ENCODE measurements at places on chromosomes 3 and 15. TPM values are rescaled to one million over a fixed set of nuclear protein-coding genes. Genes with fewer than 3 reads are reported as not detected.

PIGZ gene
- total RNA-seq = 5.9 TPM

- no peak for DNase-seq
Observed at GRCh38 chr3:24415824-24416223, 78.8 kb downstream of the THRB start.

- no peak for DNase-seq
Observed at GRCh38 chr15:64681424-64682024, 93.9 kb downstream of the RBPMS2 start.

- peak; percentile 81 for DNase-seq
Observed at GRCh38 chr15:63048776-63049665, 6.5 kb downstream of the TPM1 start.

DNA sequence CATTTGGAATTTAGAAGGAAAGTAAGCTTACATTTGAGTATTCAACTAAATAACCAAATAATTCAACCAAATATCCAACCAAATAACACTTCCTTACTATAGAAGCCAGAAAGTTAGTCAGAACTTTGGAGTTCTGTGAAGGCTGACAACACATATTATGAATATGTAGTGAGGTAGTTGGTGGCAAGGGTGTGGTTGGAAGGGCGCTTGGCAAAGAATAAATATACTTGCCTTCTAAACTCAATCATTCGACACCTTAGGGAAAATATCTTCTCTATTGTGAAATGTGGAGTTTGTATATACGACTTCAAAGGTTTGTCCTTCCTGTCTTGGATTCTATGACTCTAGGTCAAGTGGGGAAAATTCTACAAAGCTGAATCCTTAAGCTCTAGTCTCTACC, 111.7 kb upstream of the OSTN start:
- DNase-seq = no peak

SPINK8 gene
- not detected for total RNA-seq

DNA sequence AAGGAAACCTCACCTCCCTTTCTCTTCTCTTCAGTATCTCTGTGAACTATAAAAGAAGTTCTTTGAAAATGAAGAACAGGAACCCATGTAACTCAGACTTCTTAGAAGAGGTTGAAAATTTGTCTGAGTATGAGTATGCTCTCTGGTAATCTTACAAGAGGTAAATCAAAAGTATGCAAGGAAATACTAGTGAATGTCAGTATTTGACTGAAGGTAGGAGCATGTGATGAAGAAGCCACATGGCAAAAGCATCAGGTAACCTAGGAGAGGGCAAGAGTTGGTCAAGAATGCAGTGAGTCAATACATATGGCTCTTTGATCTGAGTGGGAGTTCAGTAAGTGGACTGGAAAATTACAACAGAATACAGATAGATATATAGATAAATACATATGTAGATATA, 133.0 kb upstream of the NECTIN3 start:
- no peak for DNase-seq

DNA sequence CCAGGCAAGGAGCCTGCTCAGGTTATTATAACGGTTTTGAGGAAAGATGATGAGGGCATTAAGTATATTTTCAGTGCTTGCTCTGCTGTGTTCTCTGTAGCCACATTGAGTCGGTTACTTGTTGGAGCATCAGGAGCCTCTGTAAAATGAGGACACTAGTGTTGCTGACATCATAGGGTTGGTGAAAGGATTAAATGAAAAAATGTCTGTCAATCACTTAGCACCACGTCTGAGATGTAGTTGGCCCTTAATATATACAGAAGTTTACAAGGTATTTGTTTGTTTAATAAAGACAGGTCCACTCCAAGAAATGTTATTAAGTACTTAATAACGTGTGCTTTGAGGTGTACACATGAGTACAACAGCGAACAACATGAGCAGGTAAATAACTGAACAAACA, 735 bp upstream of the SLC25A26 start:
- DNase-seq = no peak

DNA sequence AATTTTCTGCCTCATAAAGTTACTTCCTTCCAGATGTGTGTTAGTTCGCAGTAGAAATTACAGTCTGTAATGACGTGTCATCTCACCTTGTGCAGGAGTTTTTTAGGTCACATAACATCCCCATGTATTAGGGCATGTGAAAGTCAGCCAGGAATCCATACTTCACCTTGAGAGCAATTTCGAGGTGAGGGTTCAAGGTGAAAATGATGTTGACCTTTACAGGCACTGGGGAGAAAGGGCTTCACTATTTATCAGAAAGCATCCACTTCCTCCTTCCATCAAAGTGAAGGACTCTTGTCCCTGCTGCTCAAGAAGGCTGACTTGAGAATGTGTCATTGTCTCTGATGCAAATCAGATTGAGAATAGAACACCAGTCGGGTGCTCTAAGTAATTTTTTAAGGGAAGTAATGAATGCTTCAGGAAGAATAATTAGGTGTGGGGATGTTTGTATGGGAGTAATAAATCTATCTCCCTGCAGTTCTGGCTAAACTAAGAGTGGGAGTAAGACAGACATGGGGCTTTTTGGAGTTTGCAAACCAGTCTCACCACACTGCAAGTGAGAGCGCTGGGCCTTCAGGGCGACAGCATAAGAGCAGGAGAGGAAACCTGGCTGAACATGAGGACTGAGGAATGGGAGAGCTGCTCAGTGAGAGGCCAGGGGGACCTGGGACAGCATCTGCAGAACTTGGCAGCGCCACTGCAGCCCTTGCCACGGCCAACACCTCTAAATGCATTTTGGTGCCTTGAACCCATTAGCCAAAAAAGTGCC, 85.9 kb upstream of the IL12A start:
- DNase-seq = no peak

EBLN2 gene
- total RNA-seq = 1.9 TPM

DNA sequence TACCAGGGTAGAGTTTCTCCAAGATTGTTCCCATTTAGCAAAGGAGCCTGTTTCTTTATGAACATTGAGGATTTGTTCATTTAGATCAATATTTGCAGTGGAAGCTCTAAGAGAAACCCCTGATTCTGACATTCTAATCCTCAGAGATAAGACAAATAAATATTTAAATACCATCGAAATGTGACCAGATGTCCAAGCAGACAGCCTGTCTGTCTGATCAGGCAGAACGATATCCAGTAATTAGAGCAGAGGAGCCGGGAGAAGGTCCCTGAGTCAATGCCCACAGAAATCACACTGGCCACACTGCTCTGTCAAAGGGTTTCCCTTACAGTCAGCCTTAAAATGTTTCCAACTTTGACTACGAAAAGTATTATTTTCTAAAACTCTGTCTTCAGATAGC, 15.7 kb upstream of the ARPIN start:
- no peak for DNase-seq

DNA sequence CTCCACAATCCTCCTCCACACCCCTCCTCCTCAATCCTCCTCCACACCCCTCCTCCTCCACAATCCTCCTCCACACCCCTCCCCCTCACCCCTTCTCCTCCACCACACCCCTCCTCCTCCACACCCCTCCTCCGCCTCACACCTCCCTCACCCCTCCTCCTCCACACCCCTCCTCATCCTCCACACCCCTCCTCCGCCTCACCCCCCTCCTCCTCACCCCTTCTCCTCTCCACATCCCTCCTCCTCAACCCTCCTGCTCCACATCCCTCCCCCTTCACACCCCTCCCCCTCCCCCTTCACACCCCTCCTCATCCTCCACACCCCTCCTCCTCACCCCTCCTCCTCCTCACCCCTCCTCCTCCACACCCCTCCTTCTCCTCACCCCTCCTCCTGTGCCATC, 69.8 kb upstream of the BLM start:
- DNase-seq = no peak

GTF2A2 gene
- 105 TPM for total RNA-seq

DNA sequence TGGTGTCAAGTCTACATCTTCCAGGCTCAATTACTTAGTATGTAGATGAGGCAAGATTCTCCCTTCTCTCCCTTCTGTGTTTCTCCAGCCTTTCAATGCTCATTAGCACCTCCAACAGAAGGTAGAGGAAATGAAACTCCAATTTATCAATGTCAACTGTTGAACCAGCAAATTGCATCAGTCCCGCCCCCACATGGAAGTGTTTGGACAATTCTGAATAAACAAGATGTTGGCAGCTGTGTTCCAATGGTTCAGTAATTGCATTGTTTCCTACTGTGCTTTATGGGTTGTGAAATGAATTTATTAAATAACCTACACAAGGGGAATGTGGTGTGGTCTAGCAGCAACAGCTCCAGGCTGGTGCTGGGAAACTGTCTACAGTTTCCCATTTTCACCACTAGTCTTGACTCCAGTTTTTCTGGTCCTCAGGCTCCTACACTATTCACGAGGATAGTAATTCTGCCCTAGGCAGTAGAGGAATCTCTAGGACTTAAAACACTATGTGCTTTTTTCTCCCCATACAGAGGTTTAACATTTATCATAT, 91.9 kb downstream of the MB21D2 start:
- DNase-seq = no peak

- no peak for DNase-seq
Observed at GRCh38 chr15:79978260-79978654, 7.3 kb upstream of the BCL2A1 start.

- no peak for DNase-seq
Observed at GRCh38 chr3:152269831-152270734, 1.4 kb downstream of the MBNL1 start.

GRCh38 chr3:122558605-122559004, 5.5 kb downstream of the PARP9 start:
- no peak for DNase-seq

CD200R1 gene
- 0.51 TPM for total RNA-seq

DNA sequence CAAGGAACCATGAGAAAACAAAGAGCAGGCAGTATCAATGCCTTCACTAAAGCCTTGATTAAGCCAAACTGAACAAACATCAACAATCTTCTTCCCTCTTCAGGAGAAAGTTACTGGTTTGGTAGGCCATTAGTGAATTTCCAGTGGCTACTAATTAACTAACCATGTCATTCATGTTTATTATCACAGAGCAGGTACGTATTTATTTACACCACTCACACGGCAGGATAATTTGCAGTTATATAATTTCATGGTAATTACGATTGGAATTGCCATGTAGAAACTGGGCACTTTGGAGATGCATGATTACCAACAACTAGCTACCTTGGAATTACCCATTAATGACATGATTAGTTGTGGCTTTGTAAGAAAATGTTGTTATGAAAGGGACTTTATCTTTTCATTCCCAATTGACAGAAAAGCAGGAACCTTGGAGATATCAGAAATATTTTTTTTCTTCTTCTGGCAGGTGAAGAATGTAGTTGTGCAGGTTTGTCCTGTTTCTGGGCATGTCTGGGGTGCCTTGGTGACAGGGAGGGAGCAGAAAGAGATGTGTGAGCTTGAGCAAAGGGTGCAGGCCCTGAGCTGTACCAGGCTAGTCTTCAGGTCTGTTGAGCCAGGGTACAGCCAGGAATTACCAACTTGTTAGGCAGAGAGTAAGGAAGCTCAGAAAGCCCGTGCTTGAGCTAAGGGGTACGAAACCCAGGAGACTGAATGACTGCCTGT, 310.7 kb downstream of the RORA start:
- no peak for DNase-seq

DNA sequence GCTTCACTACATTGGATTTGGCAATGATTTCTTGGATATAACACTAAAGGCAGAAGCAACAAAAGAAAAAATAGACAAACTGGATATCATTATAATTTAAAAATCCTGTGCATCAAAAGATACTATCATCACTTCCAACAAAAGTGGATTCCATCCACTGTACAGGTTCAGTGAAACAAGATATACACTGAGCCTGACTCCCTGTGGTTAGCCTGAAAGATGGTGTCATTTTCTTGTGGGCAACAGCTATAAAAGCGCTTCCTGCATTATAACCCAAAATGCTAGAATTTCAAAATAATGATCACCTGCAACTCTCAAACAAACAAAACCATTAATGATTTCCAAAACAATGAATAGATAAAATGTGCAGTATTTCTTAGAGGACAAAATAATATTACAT, 39.6 kb upstream of the TBC1D23 start:
- no peak for DNase-seq

- DNase-seq = no peak
Observed at GRCh38 chr15:32736701-32737061, 18.9 kb downstream of the GREM1 start.

SLC6A6 gene
- total RNA-seq = 129 TPM

DNA sequence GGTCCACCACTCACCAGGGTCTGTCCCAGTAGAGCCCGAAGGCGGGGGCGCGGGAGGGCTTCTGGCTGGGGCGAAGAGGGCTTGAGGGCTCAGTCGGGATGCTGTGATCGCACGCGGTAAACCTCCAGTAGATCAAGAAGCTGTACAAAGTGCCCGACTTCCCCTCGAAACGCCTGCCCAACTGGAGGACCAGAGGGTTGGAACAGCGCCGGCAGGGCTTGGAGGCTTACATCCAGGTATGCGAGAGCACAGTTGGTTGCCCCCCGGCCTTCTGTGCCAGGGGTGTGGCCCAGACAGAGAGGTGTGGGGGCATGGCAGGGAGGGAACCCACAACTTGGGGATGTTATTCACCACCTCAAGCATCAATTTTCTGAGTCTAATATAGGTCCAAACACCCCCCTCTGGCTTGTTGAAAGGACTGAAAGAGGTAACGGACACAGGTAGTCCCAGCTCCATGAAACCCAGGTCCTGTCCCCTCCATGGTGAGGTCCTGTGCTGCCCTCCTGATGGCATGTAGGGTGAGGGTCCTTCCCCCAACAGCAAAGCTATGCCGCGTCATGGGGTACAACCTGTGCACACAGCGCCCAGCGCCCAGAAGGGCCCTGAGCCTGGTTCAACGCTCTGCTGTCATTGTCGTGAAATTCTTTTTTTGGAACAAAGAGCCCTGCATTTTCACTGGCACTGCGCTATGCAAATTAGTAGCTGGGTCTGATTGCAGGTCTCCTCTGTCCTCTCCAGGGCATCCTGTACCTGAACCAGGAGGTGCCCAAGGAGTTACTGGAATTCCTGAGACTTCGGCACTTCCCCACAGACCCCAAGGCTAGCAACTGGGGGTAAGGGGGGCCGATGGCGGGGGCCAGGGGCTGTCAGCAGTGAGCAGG, 1.2 kb downstream of the SNX22 start:
- DNase-seq = no peak

GUCA1C gene
- 0.81 TPM for total RNA-seq

DNA sequence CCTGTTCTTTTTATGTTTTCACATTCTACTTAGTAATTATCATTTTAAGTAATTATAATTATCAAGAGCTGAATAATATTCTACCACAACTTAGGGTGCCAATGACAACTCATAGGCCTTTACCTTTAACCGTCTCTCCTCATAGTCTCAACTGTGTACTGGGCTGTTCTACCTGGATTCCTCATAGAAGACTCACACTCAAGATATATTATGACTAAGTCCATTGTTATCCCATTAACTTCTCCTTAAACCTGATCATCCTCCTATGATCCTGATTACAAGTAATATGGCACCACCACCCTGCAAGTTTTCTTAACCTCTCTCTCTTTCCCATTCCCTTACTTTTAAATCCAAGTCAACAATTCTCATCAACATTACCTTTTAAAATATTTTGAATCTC, 285.9 kb upstream of the VEPH1 start:
- no peak for DNase-seq

CDC25A gene
- 0.32 TPM for total RNA-seq

- DNase-seq = no peak
Observed at GRCh38 chr3:187954873-187955586, 198.9 kb upstream of the LPP start.

PPP1R2 gene
- 53.6 TPM for total RNA-seq

- DNase-seq = no peak
Observed at GRCh38 chr3:13556917-13557316, 8.0 kb downstream of the FBLN2 start.

ATP13A5 gene
- not detected for total RNA-seq

DUOX2 gene
- total RNA-seq = 0.19 TPM

GRCh38 chr3:101039285-101039684, 46.1 kb upstream of the ABI3BP start:
- no peak for DNase-seq

GRCh38 chr3:193078996-193079753, 161.5 kb upstream of the MB21D2 start:
- no peak for DNase-seq

GRCh38 chr3:38521391-38521987, 25.3 kb downstream of the EXOG start:
- DNase-seq = no peak
